Stimulated activated naive B cell treated with anti-CD40 and anti-IgM and Interleukin-4, amounts not matched to agents 10 μg/mL and 1 μg/mL and 100 μg/mL, for 72 hours (primary cell): ENCODE measurements at places on chromosomes 3 and 15.

DNA sequence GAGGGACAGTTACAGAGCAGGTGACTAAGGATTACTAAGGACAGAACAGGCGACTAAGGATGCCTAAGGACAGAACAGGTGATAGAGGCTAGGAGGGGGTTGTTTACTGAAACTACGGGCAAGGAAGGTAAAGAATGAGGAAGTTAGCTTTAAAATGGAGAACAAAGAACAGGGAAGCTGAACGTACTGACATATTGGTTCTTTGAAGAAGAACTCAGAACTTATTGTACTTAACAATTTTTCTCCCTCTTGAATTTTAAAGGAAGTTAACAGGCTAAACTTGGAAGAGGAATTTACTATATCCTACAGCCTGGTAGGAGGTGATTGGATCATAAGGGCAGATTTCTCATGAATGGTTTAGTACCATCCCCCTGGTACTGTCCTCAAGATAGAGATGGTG is 290.2 kb downstream of the SHQ1 start:
- peak overlapping the region; percentile 81 for H3K27ac ChIP-seq
- no peak for DNase-seq
- peaks cover 24% of the 10 kb centered on the region for H3K4me1 ChIP-seq
- peaks cover 11% of the 10 kb centered on the region for H3K36me3 ChIP-seq
- no peak overlapping the region for H3K4me3 ChIP-seq

GRCh38 chr3:126961191-126961790 is 21.6 kb upstream of the PLXNA1 start:
- no peak overlapping the region for H3K4me3 ChIP-seq
- no peak overlapping the region for H3K27ac ChIP-seq

DNA sequence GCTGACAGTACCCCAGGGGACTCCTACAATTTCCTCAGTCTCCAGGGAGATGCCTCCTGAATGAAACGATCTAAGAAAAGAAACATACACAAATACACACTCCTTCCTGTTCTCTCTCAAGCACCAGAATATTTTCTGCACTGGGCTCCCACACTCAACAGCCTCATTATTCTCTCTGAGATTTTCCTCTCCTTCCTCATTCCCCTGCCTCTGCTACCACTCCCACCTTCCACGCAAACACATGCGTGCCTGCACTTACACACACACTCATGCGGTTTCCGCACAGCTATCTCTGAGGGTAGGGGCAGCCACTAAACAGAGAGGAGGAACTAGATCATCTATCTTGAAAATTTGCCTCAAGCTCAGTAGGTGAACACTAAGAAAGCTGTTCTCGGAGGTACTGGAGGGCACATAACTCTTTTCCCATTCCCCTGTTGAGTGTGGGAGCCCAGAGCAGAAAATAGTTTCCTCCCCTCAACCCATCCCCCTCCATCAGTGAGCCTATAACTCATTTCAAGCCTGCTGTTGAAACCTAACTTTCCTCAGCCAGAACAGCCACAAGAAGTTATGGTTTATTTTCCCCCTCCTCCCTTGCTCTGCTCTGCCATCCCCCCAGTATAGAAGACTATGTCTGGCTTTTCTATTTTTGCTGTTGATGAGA is 30.5 kb upstream of the TIPARP start:
- peaks cover 4% of the 10 kb centered on the region for H3K36me3 ChIP-seq
- H3K4me3 ChIP-seq, result peak overlapping the region; percentile 69
- peak overlapping the region; percentile 15 for H3K27ac ChIP-seq
- no peaks in the 10 kb centered on the region for H3K27me3 ChIP-seq
- peak; percentile 42 for DNase-seq

DNA sequence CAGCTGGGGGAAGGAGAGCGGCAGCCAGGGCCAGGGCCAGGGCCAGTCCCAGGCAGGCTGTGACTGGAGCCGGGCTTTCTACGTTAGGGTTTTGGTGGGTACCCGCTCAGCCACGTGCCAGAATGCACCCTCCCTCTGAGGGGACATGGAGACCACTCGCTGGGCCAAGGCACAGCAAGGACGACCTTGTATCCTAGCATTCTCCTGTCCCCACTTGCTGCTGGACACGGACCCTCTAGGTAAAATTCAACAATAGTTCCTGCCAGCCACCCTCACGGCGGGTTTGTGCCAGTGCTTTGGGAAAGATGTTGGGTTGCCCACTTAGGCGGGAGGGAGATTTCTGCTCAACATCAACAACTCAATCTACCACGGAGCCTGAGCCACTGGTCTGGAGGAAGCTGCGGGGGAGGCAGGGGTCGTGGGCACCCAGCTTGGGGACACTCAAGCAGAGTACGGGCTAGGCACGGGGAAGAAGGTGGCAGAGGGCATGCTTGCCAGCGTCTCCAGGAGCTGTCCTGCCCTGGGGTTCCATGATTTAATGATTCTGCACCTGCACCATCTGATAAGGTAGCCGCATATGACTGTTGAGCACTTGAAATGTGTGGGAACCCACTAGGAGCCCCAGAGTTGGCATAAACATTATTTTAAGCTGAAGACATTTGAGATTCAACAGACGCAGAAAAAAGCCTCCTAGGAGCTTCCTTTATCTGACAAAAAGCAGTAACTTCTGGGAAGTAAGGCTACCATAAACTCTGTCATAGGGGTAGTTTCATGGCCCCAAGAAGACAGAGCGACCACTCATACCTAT is 22.5 kb upstream of the C15orf39 start:
- H3K27me3 ChIP-seq, result peaks cover 60% of the 10 kb centered on the region
- no peak overlapping the region for H3K27ac ChIP-seq

- H3K4me3 ChIP-seq, result no peak overlapping the region
- H3K36me3 ChIP-seq, result no peaks in the 10 kb centered on the region
- no peak overlapping the region for H3K27ac ChIP-seq
- peaks cover 11% of the 10 kb centered on the region for H3K27me3 ChIP-seq
- no peaks in the 10 kb centered on the region for H3K4me1 ChIP-seq
Observed at GRCh38 chr15:83320404-83320803, 35.9 kb upstream of the BNC1 start.

GRCh38 chr3:120156699-120157098 is 62.5 kb upstream of the GSK3B start:
- no peak overlapping the region for H3K4me3 ChIP-seq
- DNase-seq, result no peak
- H3K27me3 ChIP-seq, result peaks cover 7% of the 10 kb centered on the region
- H3K4me1 ChIP-seq, result no peaks in the 10 kb centered on the region
- H3K27ac ChIP-seq, result no peak overlapping the region
- peaks cover 17% of the 10 kb centered on the region for H3K36me3 ChIP-seq

DNA sequence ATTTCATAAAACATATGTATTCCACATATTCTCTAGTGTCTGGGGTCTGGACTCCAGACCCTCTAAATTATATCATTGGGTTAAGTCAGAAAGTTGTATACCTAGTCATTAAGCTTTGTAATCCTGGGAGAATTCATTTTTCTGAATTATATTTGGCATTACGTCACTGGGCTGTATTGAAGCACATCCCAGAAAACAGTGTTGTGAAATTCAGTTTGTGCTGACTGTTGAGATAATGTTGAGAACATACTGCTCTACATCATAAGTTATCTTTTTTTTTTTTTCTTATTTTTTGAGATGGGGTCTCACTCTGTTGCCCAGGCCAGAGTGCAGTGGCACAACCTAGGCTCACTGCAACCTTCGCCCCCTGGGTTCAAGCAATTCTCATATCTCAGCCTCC is 153.1 kb upstream of the STT3B start:
- H3K4me3 ChIP-seq, result no peak overlapping the region
- H3K27ac ChIP-seq, result no peak overlapping the region
- H3K27me3 ChIP-seq, result no peaks in the 10 kb centered on the region
- H3K36me3 ChIP-seq, result no peaks in the 10 kb centered on the region

DNA sequence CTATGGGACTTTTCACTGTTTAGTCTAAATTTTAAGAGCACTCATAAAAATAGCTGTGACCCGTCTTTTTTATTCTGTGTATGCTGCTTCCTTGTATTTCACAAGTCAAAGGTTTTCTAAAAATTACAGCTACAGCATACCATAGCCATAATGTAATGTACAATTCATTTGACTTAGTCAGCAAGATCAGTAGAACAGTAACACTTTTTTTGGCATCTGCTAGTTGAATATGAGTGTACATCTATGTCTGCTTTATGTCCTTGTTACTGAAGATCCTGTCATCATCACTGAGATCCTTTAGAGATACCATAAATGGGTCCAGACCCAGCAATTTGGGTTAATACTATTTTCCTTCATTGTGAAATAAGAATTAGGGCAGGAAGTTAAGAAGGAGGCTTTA is 42.2 kb downstream of the CMSS1 start:
- no peaks in the 10 kb centered on the region for H3K27me3 ChIP-seq
- DNase-seq, result no peak
- H3K36me3 ChIP-seq, result peaks cover 38% of the 10 kb centered on the region

DNA sequence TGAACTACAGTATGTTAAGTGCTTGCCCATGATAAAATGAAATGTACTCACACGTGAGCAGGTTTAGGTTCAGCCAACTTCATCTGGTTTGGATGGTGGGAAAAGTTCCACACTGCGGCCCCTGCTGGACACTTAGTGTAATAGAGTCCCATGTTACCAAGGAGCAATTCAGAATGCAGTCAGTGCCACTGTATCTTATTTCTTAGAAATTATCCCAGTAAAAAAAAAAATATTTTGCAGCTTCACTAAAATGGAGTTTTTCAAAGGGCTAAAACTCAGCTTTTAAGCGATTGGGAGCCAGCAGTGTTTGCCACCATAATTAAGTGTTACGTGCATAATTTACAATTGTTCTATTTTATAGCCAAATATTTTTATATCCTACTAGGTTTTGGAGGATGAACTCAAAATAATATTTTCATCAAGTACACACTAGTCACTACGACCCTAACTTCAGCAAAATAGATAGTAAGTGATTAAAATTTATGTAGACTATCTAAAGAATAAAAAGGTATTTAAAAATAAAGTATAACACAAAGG is 371.7 kb upstream of the GBE1 start:
- H3K27me3 ChIP-seq, result no peaks in the 10 kb centered on the region
- H3K27ac ChIP-seq, result no peak overlapping the region
- H3K4me1 ChIP-seq, result peaks cover 19% of the 10 kb centered on the region
- DNase-seq, result peak; percentile 4
- H3K36me3 ChIP-seq, result no peaks in the 10 kb centered on the region

DNA sequence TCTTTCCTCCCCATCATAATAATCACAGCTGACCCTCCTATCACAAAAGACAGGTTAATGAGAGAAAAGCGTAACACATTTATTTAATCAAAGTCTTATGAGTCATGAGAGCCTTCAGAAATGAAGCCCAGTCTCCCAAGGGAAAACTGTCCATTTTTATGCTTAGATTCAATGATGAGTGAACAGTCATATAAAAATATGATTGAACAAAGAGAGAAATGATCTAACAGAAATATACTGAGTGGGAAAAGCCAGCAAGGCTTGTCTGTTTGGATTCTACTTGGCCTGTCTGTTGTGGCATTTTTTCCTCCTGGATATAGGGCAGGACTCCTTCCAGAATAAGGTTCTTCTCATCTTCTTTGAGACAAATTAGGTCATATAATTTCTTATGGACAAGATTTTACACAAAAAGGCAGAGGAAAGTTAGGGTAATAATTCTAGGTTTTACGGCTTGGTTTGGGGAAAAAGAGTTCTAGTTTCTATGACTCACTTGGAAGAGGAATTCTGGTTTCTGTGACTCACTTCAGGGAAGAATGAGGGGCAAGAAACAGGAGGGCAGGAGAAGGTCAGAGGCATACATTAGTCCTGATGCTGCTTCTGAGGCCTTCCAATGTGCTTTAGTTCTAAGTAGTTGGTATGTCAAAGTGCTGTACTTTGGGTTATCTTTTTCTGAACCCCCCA is 534.2 kb downstream of the ZIC1 start:
- H3K27me3 ChIP-seq, result no peaks in the 10 kb centered on the region
- H3K4me1 ChIP-seq, result no peaks in the 10 kb centered on the region
- H3K4me3 ChIP-seq, result no peak overlapping the region
- H3K36me3 ChIP-seq, result no peaks in the 10 kb centered on the region
- no peak for DNase-seq

DNA sequence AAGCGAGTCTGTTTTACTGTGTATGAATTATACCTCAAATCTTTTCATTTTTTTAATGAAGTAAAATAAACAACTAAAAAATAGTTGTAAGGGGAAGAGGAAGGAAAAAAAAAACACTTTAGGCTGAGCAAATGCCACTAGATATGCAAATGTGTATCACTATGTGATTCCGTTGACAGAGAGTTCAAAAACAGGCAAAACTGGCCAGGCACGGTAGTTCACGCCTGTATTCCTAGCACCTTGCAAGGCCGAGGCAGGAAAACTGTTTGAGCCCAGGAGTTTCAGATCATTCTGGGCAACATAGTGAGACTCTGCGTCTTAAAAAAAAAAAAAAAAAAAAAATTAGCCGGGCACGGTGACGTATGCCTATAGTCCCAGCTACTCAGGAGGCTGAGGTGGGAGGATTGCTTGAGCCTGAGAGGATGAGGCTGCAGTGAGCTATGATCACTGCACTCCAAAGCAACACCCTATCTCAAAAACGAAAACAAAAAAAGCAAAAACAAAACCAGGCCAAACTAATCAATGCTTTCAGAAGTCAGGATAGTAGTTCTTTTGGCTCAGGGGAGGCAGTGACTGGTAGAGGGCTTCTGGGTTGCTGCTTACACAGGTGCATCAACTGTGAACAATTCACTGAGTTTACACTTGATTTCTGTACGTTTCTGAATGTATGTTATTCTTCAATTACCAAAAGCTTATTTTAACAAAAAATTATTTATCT is 7.4 kb downstream of the PRC1 start:
- no peaks in the 10 kb centered on the region for H3K27me3 ChIP-seq
- no peak for DNase-seq
- H3K4me3 ChIP-seq, result no peak overlapping the region
- peaks cover 22% of the 10 kb centered on the region for H3K4me1 ChIP-seq

GRCh38 chr15:40549894-40550293 is 14.9 kb downstream of the CCDC32 start:
- peaks cover 79% of the 10 kb centered on the region for H3K36me3 ChIP-seq
- peak overlapping the region; percentile 86 for H3K27ac ChIP-seq
- DNase-seq, result no peak
- peak overlapping the region; percentile 77 for H3K4me3 ChIP-seq
- no peaks in the 10 kb centered on the region for H3K27me3 ChIP-seq
- H3K4me1 ChIP-seq, result peaks cover 99% of the 10 kb centered on the region

DNA sequence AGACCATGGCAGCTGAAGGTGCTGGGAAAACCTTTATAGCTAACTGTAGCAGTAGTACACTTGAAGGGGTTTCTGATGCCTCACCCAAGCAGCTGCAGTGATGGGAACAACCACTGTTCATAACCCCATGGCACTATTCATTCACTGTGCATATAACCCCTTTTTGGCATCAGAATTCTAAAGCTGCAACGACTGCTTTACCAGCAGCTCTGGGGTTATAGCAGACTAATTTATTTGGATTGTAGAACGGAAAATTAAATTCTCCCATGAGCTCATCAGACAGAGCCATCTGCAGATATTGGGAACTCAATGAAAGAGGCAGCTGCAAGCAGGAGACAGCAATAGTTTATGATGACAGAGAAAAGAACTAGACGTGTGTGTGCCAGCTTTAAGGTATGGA is 28.6 kb downstream of the TFDP2 start:
- H3K36me3 ChIP-seq, result no peaks in the 10 kb centered on the region
- H3K4me3 ChIP-seq, result no peak overlapping the region
- no peaks in the 10 kb centered on the region for H3K27me3 ChIP-seq

GRCh38 chr3:138442433-138442832 is 8.0 kb downstream of the ESYT3 start:
- no peak overlapping the region for H3K4me3 ChIP-seq
- H3K36me3 ChIP-seq, result no peaks in the 10 kb centered on the region
- H3K27ac ChIP-seq, result no peak overlapping the region
- H3K4me1 ChIP-seq, result no peaks in the 10 kb centered on the region
- peaks cover 23% of the 10 kb centered on the region for H3K27me3 ChIP-seq
- no peak for DNase-seq

- peaks cover 38% of the 10 kb centered on the region for H3K4me1 ChIP-seq
- H3K4me3 ChIP-seq, result no peak overlapping the region
- DNase-seq, result no peak
- H3K27me3 ChIP-seq, result no peaks in the 10 kb centered on the region
Observed at GRCh38 chr3:71514621-71515020, 68.9 kb downstream of the FOXP1 start.
